ENCODE measurements at places on chromosomes 6 and 20.

- H3K27me3 ChIP-seq: no peaks in the 10 kb centered on the region
- no peak overlapping the region for H3K4me3 ChIP-seq
- H3K36me3 ChIP-seq: no peaks in the 10 kb centered on the region
- DNase-seq: no peak
- peaks cover 6% of the 10 kb centered on the region for H3K4me1 ChIP-seq
- no peak overlapping the region for H3K27ac ChIP-seq
Observed at GRCh38 chr6:14634072-14634471, 516.5 kb downstream of the CD83 start.

- no peak overlapping the region for H3K4me3 ChIP-seq
- H3K36me3 ChIP-seq: no peaks in the 10 kb centered on the region
- H3K4me1 ChIP-seq: no peaks in the 10 kb centered on the region
Observed at GRCh38 chr6:37511910-37512399, 12.3 kb upstream of the CCDC167 start.

GRCh38 chr6:8229915-8230756 is 127.8 kb upstream of the EEF1E1 start:
- no peaks in the 10 kb centered on the region for H3K36me3 ChIP-seq
- no peaks in the 10 kb centered on the region for H3K4me1 ChIP-seq
- no peak overlapping the region for H3K4me3 ChIP-seq
- no peaks in the 10 kb centered on the region for H3K27me3 ChIP-seq
- H3K27ac ChIP-seq: no peak overlapping the region

GRCh38 chr20:11159728-11160127 is 485.9 kb upstream of the JAG1 start:
- H3K36me3 ChIP-seq: no peaks in the 10 kb centered on the region
- H3K4me3 ChIP-seq: no peak overlapping the region
- H3K27ac ChIP-seq: no peak overlapping the region
- H3K27me3 ChIP-seq: no peaks in the 10 kb centered on the region

DNA sequence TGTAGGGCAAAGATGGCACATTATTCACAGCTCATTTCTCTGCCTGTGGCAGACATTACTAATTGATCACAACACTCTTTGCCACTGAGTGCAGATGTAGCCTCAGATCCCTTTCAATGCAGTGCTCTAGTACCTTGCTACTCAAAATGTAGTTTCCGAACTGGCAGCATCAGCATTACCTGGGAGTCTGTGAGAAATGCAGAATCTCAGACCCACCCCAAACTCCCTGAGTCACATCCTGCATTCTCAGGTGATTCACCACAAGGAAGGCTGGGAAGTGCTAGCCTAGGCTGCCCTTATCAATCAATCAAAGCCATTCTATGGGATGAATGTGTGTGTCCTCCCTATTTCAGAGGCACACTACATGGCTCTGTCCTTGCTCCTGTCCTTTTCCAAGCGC is 58.5 kb downstream of the PCNA start:
- H3K4me1 ChIP-seq: peaks cover 9% of the 10 kb centered on the region
- DNase-seq: peak; percentile 38
- H3K27ac ChIP-seq: no peak overlapping the region
- no peaks in the 10 kb centered on the region for H3K36me3 ChIP-seq
- H3K4me3 ChIP-seq: no peak overlapping the region

- H3K4me1 ChIP-seq: peaks cover 36% of the 10 kb centered on the region
- peak; percentile 28 for DNase-seq
- no peak overlapping the region for H3K4me3 ChIP-seq
- H3K27me3 ChIP-seq: no peaks in the 10 kb centered on the region
- H3K36me3 ChIP-seq: peaks cover 5% of the 10 kb centered on the region
- H3K27ac ChIP-seq: no peak overlapping the region
Observed at GRCh38 chr6:170404036-170404435, 97.5 kb downstream of the FAM120B start.
